ENCODE measurements at places on chromosomes 5 and 9.

- no peak for DNase-seq
Observed at GRCh38 chr5:38500573-38501260, 55.7 kb downstream of the LIFR start.

DNA sequence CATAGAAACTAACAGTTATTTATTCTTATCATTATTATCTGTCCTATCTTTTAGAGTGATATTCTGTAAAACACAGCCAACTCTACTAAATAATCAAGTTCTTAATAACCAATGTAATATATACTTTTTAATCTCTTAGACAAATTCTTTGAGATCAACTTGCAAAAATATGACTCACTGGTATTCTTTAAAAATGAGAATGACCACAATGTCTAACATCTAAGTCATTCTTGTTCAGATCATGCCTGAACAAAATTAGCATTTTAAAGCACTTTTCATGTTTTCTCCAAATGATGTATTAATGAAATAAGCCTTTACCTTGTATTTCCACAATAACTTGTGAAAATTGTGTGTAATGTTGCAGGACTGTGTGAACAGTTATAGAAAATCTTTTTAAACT is 356.9 kb upstream of the RGMB start:
- DNase-seq, result no peak

DNA sequence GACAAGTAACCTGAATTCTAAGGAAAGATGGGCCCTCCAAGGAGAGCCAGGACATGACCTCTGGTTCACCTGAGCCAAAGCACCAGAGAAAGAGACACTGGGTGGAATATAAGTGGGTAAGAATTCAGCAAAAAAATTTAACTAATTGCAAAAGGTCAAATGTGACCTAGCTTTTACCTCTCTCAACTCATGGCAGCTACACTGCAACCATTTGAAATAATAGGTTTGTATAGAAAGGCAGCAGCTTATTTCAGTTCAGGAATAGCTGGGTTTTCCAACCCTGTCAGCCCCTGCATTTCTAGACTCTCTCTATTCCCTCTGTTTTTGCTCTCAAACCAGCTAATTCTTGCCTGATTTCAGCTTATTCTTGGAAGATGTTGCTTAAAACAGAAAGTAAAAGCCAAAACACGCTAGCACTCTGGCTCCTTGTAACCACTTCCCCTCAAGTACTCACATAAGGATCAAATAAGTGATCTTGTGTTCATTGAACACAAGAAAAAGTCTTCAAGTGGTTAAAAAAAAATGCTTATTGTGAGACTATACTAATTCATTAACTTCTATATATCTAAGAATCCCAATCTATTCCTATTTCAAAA is 101.1 kb upstream of the NR4A3 start:
- DNase-seq, result no peak

DNA sequence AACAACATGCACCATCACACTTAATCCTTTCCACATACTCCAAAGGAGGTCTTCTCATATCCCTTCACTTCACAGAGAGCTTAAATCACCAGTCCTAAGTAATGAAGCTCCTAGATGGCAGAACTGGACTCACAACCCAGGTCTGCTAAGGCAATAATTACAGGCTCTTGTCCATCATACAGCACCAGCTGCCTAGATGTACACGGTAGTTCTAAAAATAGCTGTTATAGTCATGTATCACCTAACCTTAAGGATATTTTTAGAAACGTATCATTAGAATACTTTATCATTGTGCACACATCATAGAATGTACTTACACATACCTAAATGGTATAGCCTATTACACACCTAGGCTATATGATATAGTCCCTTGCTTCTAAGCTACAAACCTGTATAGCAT is 644.6 kb upstream of the RGMB start:
- no peak for DNase-seq

DNA sequence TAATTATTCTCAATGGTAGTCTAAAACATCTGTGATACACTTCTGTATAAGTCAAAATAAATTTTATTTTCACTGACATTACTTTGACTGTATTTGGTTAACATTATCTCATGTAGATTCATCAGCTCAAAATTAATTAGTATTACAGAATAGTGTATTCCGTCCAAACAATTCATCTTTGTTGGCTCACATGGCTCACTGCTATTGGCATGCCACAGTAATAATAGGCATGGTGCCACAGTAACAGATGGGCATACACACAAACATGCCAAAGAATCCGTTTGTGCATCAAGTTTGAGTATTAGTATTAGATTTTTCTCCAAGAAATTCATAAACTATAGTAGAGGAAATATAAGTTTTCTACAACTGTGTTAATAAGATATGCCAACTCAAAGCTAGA is 14.2 kb downstream of the AP3B1 start:
- DNase-seq, result no peak

- no peak for DNase-seq
Observed at GRCh38 chr9:132410642-132411041, 631 bp downstream of the CFAP77 start.

DNA sequence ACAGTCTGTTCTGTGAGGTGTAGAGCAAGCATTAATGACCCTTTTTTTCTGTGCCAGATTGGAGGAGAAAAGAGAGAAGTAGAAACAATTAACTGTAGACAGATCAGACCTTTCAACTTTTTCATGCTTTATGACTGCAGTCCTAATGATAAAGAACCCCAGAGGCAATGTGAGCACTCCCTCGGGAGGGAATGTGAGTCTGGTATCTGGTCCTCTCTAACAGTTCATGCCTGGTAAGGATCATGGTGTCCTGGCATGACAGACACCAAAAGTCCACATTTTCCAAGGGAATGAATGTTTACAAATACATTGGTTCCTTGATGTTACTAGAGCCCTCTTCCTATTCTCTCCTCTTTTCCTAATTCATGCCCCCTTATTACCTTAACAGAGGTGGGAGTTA is 70.3 kb downstream of the MTAP start:
- no peak for DNase-seq

DNA sequence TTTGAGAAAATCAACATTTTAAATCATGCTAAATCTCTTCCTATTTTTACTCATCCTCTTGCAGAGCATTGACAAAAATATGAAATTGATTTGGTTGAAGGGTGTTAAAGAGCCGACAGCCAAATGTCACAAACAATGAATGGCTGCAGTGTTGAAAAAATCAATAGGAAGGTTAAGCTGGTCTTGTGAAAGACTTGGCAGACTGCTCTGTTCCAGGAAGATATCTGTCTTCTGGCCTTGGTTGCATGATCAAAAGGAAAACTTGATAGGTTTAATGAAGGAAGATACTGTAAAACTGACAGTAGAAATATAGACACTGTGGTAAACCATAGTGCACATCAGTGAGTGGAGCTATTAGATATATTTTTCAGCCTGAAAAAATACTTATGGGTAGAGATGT is 103.6 kb downstream of the PBX3 start:
- no peak for DNase-seq
